ENCODE measurements at places on chromosomes 1 and 21.

DNA sequence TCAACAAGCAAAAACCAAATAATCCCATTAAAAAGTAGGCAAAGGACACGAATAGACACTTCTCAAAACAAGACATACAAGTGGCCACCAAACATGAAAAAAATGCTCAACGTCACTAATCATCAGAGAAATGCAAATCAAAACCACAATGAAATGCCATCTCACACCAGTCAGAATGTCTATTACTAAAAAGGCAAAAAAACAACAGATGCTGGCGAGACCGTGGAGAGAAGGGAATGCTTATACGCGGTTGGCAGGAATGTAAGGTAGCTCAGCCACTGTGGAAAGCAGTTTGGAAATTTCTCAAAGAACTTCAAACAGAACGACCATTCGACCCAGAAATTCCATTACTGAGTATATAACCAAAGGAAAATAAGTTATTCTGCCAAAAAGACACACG is 145.1 kb upstream of the EDN2 start:
- no peak for DNase-seq

GRCh38 chr1:201655910-201656309 is 117.0 kb downstream of the NAV1 start:
- DNase-seq: peak; percentile 25

DNA sequence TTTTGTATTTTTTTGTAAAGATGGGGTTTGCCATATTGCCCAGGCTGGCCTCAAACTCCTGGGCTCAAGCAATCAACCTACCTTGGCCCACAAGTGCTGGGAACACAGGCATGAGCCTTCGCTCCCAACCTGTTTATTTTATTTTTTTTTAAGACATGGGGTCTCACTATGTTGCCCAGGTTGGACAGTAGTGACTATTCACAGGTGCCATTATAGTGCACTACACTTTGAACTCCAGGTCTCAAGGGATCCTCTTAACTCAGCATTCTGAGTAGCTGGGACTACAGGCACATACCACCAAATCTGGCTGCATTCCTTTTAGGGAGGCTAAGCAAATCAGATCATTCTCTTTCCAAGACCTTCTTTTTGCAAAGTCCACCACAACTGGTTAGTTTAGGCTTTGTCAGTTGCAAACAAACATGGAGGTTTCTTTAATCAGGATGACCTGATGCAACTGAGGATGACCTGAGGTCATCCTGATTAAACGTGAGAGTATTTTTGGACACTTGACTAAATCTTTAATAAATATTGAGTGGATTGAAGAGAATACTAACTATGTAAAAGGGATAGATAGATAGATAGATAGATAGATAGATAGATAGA is 30.0 kb upstream of the RALGPS2 start:
- no peak for DNase-seq

DNA sequence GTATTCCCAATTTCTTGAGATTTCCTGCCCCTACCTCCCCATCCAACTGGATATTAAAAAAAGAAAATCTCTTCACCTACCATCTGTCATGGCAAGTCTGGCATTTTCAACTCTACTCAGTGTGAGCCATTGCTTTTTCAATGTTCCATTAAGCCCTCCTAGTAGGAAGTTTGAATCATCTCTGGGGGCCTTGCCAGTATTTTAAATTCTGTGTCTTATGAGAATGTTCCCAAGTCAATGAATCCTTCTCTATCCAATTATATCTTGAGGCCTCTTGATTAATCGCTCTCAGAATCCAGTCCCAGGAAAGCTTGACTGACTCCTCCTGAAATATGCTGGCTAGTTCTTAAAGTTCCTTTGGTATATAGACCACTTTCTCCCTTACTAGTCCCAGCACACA is 91.5 kb downstream of the NGF start:
- no peak for DNase-seq

Measured in left colon (tissue), 2 donors.